Right renal pelvis (tissue), 4 donors: ENCODE measurements at places on chromosomes 3 and 15. TPM values are rescaled to one million over a fixed set of nuclear protein-coding genes. Genes with fewer than 3 reads are reported as not detected.

- DNase-seq = no peak
These were observed 30.0 kb downstream of the STARD5 start for GRCh38 chr15:81293728-81294515.

GRCh38 chr3:59391131-59391530, 341.3 kb upstream of the CFAP20DC start:
- no peak for DNase-seq

DNA sequence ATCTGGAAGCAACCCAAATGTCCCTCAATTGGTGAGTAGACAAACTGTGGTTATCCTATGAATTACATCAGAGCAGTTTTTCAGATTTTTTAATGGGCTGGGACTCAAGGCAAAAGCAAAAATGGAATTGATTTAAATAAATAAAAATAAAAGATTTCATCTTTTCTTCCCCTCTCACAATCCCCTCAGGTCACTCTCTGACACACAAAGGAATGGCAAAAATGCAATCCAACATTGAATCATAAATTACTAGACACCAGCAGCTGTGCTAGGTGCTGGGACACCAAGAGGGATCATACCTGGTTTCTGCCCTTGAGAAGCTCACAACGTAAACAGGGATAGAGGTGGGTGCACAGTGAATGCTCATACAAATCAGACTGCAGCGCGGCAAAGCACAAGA, 58.8 kb downstream of the CPN2 start:
- no peak for DNase-seq

DNA sequence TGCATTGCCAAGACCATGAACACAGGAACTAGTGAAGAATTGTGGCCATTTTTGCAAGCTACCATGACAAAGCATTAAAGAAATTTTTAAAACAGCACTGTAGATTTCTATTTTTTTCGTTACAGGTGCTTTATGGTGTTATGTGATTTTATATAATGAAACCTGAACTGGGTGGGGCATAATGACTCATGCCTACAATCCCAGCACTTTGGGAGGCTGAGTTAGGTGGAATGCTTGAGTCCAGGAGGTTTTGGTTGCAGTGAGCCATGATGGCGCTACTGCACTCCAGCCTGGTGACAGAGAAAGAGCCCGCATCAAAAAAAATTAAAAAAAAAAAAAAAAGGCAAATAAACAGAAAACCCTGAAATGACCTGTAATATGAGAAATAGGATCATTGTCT, 846.7 kb downstream of the EPHA3 start:
- DNase-seq = no peak

DNA sequence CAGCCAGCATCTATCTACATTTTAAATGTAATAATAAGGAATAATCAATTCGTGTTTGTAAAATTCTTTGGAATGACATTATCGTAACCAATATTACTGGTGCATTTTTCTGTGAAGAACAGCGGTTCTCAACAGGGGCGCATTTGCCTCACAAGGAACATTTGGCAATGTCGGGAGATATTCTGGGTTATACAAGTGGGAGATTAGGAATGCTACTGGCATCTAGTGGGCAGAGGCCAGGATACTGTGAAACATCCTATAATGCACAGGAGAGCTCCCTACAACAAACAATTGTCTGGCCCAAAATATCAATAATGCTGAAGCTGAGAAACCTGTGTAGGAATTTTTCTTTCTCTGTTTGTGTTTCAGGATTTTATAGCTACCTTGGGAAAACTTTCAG, 25.0 kb downstream of the ACP3 start:
- no peak for DNase-seq

DNA sequence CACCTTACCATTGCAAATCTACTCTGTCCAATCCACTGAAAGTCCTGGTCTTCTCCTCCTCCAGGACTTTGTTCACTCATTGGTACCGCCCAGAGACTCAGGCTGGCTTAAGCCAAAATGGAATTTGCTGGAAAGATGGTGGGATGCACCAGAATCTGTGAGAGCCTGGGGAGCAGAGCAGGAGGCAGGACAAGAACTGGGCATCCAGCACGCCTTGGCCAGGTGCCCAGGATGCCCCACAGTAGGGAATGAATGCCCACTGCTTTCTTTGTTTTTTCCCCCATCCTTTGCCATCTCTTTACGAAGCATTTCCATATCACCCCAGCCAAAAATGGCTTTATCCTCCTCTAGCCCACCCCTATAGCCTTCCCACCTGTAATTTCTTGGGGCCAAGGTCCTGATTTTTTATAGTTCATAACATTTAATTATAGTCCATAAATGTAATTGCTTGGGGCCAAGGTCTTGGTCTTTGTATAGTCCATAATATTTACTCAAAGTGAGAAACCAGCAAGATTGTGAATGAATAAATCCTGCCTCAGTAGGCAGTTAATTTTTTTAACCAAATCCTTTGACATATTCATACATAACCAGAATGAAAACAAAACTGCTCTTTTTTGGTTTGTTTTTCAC, 23.3 kb upstream of the IREB2 start:
- no peak for DNase-seq

GRCh38 chr15:68910816-68911215, 19.5 kb upstream of the SPESP1 start:
- DNase-seq = no peak

DNA sequence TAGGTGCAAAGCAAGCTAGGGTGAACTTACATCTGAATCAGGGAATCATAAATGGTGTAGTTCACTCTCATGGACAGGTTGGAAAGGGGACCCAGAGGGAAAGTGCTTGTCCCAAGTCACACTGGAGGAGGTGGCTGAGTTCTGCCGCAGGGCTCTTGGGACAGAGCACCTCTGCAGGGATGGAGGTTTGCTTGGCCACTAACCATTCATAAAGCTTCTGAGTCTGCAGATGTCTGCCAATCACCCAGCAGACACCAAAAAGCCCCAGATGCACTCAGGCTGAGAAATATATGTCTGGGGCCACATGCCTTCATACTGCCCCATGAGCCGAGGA, 17.9 kb upstream of the RTP2 start:
- no peak for DNase-seq

DNA sequence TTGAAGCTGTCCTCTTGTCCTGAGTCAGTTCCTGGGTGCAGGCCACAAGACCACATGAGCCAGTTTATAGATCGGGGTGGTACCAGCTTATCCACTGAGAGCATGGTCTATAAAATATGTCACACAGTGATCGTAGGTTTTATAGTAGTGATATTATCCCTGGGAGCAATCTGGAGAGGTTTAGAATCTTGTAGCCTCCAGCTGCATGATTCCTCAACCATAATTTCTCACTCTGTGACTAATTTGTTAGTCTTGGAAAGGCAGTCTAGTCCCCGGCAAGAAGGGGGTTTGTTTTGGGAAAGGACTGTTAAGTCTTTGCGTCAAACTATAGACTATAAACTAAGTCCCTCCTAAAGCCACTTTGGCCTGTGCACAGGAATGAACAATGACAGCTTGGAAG, 693.0 kb upstream of the CADM2 start:
- no peak for DNase-seq

- DNase-seq = no peak
These were observed 12.4 kb downstream of the PPM1M start for GRCh38 chr3:52257911-52258310.

- DNase-seq = no peak
These were observed 90.3 kb downstream of the ITPR1 start for GRCh38 chr3:4583416-4583815.

DNA sequence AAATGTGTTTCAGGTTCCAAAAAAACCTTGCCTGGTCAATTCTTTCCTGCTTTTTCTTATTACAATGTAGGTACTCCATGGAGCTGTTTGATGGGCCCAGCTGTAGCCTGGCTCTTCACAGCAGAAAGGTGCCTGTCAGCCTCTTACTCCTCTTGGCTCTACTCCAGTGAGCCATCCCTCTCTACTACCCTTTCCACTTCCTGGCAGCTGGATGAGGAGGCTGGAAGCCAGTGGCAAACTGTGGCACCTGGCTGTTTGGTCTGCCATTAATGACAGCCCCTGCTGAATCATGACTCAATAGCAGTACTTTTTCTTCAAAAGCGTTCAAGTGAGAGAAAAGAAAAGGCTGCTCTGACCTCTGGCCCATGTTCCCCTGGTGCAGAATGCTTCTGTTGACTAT, 618.1 kb downstream of the PYDC2 start:
- no peak for DNase-seq

GRCh38 chr3:190849607-190850006, 12.9 kb downstream of the GMNC start:
- DNase-seq = no peak

GRCh38 chr3:130093741-130094391, 12.2 kb downstream of the ALG1L2 start:
- DNase-seq = no peak

GRCh38 chr15:63970621-63971426, 75.5 kb downstream of the DAPK2 start:
- no peak for DNase-seq

GRCh38 chr3:190424478-190425439, 24.9 kb downstream of the TMEM207 start:
- DNase-seq = peak; percentile 24

- no peak for DNase-seq
These were observed 14.5 kb upstream of the HYKK start for GRCh38 chr15:78492872-78493271.

GRCh38 chr3:146550743-146551510, 6.5 kb upstream of the PLSCR1 start:
- no peak for DNase-seq

DNA sequence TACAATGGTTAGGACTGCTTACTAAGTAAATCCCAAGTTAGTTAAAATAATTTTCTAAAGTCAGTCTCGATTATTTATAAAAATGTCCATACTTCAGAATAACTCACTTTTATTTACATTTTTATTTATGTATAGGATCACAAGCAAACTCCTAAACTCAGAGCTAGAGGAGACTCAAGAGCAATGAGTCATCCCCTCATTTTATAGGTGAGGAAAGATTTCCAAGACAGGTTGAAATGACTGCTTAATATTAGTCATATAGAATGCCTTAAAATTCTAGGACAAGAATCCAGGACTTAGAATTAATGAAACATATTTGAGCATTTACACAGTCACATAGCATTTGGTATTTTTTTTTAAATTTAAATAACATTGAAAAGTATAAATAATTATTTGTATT, 983.8 kb downstream of the SI start:
- no peak for DNase-seq

DNA sequence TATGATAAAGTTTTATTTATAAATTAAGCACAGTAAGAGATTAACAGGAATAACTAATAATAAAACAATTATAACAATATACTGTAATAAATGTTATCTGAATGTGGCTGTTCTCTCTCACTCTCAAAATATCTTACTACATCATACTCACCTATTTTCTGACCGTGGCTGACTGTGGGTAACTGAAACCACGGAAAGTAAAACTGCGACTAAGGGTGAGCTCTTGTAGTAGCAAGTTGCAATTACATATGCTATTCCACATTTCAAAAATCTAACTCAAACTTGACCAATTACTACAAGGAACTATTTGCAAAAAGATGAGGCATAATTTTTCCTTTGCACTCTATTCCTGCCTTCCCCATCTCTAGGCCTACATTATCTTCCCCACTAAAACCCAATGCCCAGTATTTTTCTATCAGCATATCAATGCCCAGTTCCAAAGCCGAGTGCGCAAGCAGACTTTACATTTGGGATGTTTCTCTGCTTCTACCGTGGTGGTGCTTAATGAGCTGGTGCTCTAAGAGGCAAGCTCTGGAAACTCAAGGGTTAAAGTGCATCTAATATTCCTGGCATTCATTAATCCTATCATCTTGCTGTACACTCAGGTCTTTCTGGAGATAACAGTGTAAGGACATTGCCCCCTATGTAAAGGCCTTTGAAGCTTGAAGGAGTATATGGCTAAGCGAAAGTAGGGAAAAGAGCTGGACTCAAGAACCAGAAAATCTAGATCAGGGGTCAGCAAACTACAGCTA, 6.7 kb downstream of the PCYT1A start:
- no peak for DNase-seq

DNA sequence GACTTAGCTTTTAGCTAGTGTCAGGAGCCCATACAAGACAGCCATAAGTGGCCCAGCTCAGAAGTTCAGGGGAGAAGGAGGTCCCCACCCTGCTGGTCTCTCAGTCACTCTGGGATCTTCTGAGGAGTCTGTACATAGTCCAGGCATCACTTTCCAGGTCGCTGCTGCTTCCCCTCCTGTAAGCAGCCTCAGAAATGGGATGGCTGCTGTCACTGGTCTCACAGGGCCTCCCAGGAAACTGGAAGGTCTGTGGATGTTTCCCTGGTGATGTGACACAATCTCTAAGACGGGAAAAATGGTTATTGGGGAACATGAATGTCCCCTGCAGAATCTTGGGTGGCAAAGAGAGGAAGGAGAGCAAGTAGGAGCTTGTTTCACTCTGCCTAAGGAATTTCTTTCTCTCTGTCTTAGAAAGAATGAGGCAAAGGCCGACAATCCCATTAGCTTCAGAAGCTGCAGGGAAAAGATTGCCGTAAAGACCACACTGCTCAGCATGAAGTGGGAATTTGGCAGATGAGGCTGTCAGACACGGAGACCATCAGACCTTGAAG, 43.2 kb upstream of the TNFAIP8L3 start:
- DNase-seq = no peak

DNA sequence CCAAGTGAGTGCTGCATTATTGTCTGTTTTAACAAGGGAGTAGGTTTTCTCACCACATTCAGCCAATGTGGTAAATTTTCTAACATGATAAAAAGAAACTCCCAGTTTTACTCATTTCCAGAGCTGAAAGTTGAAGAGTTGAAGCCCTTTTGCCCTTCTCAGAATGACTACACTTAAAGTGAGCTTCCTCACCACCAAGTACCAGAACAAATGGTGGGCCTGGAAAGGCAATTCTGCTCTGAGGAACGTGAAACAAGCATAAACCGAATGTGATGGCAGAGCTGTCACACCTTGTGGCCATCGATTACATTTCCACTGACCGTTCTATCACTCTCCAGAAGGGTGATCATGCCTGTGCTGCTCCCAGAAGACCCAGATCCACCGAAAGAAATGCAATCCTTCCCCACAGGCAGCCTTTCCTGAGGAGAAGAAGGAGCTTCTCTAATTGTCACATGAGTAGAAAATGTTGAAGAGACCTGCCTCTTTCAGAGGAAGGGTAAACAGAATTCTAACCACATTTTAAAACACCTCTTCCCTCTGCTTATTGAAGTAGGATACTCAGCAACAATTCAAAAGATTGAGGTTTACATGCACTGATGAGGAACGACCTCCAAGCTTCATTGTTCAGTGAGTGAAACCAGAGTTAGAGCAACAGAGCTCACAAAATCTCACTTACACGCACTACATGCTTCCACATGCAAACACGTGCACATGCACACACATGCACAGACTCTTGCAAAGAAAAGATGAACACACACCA, 21.4 kb upstream of the CCR9 start:
- no peak for DNase-seq

Gene LRTM1
- not detected for polyA plus RNA-seq

Gene UROC1
- polyA plus RNA-seq = 0.11 TPM

Gene ZBED2
- polyA plus RNA-seq = 0.44 TPM

Gene KNG1
- polyA plus RNA-seq = 150 TPM

Gene SST
- polyA plus RNA-seq = 6.0 TPM

Gene PAQR9
- 0.57 TPM for polyA plus RNA-seq

Gene CPN2
- 0.94 TPM for polyA plus RNA-seq

Gene ANKUB1
- polyA plus RNA-seq = not detected

Gene TGM4
- polyA plus RNA-seq = not detected

Gene LINGO1
- polyA plus RNA-seq = 16.8 TPM

Gene P2RY1
- polyA plus RNA-seq = 3.2 TPM

Gene PLXNB1
- 163 TPM for polyA plus RNA-seq

Gene TPRA1
- 32.3 TPM for polyA plus RNA-seq
